ENCODE measurements at places on chromosomes 4 and X.

GRCh38 chr4:184784628-184785257 lies 41.0 kb downstream of the ACSL1 start:
- no peak for DNase-seq

DNA sequence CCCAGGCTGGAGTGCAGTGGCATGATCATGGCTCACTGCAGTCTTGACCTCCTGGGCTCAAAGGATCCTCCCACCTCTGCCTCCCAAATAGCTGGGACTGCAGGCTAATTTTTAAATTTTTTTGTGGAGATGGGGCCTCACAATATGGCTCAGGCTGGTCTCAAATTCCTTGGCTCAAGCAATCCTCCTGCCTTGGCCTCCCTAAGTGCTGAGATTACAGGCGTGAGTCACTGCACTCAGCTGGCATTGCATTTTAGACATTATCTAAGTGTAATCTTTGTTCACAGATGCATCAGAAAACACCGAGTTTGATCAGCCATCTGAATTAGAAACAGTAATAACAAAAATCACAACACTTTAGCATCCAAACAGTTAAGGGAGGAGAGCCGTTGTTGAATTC lies 53.4 kb upstream of the CBR4 start:
- no peak for DNase-seq

- no peak for DNase-seq
Measured at GRCh38 chr4:159266981-159267868, 164.3 kb downstream of the RAPGEF2 start.

- no peak for DNase-seq
Measured at GRCh38 chr4:147863808-147864472, 132.1 kb downstream of the ARHGAP10 start.

GRCh38 chr4:45550766-45551366 lies 573.0 kb downstream of the GABRG1 start:
- no peak for DNase-seq

DNA sequence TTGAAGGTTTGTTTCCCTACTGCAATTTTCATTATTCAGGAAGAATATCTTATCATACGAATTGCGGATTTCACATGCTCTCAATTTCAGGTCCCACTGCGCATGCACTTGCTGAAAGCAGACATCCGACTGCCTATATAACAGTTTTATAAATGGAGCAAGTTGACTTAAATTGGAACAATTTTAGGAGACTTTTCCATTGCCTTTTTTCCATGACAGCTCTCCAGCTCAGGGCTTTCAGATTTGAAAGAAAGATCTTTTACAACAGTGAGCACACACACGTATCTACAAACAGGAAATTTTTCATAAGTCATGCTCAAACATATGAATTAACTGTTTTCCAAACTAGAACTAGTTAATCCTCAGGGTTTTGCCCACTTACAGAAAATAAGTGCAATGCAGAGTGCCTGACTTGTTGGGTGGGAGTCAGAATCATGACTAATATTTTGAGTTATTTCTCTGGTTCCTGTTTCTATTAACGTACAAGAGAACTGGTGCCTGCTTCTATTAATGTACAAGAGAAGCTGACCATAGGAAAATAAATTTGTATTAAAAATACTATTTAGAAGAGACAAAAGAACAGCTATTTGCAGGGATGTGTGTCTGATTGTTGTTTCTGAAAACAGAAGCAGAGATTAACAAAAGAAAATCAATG lies 137.9 kb downstream of the GPC3 start:
- no peak for DNase-seq

GRCh38 chrX:122238801-122239200 lies 945.3 kb upstream of the GRIA3 start:
- DNase-seq = no peak

- DNase-seq = no peak
Measured at GRCh38 chrX:77779695-77780094, 6.3 kb downstream of the ATRX start.

DNA sequence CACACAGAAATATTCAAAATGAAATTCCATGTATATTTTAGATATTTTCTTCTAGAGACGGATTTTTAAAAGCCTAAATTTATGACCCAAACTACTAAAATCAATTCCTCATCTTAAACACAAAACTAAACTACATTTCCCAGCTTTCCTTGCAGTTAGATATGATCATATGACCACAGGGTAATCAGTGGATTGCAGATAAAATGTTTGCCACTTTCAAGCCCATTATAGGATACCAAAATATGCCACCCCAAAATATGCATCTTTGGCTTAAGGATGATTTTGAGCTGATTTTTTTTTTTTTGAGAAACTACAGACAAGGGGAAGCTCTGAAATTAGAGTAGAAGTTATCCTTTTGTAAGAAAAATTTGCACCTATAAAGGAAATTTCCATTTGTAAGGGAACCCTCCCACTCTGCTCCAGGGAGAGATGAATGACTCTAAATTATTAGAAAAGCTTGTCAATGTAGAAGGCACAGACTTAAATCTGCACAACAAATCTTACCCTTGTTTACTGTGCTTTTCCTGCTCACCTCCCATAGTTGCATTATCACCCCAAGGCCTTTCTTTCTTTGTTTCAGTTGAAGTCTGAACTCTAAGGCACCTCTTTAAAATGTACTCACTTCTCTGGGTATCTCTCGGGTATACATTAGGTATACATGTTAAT lies 503.0 kb downstream of the PDHA2 start:
- DNase-seq = no peak

- DNase-seq = no peak
Measured at GRCh38 chr4:13415068-13415785, 68.9 kb downstream of the RAB28 start.

DNA sequence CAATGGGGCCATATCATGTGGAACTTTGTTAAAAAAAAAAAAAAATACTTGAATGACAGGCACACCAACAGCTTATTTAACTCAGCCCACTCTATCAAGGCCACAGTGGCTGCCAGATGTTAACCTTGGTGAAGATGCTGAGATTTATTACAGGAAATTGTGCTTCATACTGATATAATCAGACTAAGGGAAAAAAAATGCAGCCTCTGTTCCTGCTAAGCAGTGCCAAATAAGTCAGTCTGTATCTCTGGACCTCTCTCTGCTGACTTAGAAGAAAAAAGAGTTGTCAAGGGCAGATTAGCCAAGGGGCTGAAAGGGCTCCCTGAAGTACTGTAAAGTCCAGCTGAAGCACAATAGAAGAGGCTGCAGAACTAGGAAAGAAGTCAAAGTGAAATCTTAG lies 677.7 kb upstream of the HTR2C start:
- DNase-seq = no peak

- DNase-seq = no peak
Measured at GRCh38 chr4:59966758-59967157, 1233.4 kb upstream of the ADGRL3 start.

DNA sequence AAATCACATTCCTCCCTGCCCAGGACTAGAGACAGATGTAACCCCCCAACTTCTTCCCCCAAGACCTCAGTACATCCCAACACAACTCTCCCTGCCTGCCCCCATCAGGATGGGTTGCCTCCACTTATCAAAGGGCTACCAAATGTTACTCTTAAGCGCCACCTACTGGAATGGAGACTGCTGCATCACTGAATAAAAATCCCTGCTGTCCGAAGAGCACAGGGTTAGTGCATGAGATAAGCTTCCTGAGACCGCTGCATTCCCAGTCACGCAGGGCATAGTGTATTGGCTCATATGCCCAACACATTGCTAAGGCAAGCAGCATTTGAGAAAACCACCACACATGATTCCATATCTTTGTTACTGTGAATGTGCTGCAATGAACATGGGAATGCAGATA lies 544.5 kb downstream of the PPP4R3C start:
- peak; percentile 3 for DNase-seq

- no peak for DNase-seq
Measured at GRCh38 chr4:139458543-139458942, 4.6 kb downstream of the RAB33B start.

- DNase-seq = no peak
Measured at GRCh38 chr4:6231663-6232165, 31.4 kb upstream of the JAKMIP1 start.

DNA sequence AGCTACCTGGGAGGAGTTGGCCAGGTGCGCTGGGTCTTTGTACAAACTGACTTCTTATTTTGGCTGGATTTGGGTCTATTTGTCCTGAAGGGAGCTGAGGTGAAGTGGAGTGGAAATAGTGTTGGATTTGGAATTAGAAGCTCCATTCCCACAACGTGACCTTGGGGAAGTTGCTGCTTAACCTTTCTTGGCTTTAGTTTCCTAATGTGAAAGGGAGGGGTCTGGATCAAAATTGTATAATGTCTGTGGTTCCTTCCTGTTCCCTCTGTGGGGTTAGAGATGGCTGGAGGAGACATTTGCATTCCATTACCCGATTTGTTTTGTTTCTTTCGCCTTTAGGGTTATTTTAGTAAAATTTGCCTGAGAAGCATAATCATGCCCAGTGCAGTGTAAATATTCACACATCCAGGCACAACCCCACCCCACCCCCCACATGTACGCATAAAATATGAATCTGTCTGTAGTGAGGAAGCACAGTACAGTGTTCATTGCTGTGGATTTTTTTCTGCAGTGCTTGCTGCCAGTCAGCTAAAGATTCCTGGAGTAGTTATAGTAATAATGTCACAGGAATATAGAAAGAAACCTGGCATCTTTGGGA lies 21.5 kb downstream of the JADE1 start:
- DNase-seq = no peak

DNA sequence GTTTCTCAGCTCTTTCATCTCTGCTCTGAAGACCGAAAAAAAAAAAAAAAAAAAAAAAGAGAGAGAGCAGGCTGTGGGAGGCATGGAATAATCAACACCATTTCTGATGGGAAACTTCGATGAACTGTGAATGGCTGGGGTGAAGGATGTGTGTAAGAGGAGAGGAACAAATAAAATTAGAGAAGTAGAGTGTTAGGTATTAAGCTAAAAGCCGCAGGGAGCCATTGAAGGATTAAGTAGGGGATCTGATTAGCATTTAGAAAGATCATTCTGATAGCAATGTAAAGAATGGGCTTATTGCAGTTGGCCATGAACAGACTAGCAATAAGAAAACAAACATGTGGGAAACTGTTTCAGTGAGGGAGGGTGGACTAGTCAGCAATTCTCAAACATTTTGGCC lies 33.6 kb upstream of the JADE1 start:
- DNase-seq = no peak

DNA sequence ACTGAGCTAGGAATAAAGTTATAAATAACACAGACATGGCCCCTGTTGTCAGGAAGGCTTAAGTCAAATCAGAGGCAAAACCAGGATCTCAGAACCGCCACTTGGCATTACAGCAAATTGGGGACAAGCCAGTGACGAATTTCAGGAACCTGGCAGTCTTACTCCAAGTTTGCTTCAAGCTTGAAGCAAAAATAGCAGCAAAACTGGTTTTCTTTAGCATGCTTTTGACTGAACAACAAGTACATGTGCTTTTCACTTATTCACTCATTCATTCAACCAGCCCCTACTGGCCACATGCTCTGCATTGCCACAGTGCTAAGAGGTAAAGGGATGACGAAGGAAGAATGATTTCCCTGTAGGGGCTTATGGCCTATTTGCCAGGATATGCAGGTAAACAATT lies 253.9 kb upstream of the PPARGC1A start:
- DNase-seq = no peak

GRCh38 chr4:168884251-168885124 lies 125.6 kb downstream of the CBR4 start:
- no peak for DNase-seq

DNA sequence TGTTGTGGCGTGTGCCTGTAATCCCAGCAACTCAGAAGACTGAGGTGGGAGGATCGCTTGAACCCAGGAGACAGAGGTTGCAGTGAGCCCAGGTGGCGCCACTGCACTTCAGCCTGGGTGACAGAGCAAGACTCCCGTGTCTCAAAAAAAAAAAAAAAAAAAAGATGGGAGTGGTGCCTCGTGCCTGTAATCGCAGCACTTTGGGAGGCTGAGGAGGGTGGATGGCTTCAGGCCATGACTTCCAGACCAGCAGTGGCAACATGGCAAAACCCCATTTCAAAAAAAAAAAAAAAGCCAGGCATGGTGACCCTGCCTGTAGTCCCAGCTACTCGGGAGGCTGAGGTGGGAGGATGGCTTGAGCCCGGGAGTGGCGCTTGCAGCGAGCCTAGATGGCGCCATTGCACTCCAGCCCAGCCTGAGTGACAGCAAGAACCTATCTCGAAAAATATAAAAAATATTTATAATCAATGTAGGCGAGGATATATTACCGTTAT lies 27.0 kb downstream of the EIF2S3 start:
- no peak for DNase-seq

- DNase-seq = no peak
Measured at GRCh38 chr4:22235698-22236097, 280.2 kb downstream of the ADGRA3 start.

- DNase-seq = no peak
Measured at GRCh38 chr4:155010376-155010775, 198.1 kb upstream of the NPY2R start.

GRCh38 chrX:122869171-122869570 lies 314.9 kb upstream of the GRIA3 start:
- DNase-seq = no peak

DNA sequence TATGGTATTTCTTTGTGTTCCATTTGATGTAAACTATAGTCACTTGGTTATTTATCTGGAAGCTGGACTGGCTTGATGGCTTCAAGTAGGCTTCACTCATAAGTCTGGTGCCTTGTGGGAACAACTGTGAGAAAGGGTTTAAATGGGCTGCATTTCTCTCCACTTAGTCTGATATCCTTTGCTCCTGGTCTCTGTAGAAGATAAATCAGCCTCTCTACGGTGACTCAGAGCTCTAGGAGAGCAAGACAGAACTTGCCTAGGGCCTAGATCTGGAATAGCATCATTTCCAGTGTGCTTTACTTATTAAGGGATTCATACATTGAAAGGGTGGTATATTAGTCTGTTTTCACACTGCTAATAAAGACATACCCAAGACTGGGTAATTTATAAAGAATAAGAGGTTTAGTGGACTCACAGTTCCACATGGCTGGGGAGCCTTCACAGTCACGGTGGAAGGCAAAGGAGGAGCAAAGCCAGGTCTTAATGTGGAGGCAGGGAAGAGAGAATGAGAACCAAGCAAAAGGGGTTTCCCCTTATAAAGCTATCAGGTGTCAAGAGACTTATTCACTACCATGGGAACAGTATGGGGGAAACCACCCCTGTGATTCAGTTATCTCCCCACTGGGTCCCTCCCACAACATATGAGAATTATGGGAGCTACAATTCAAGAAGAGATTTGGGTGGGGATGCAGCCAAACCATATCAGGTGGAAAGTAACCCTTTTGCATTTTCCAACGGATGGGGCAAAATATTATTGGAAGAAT lies 1746.4 kb upstream of the PCDH7 start:
- DNase-seq = no peak

All from fibroblast of skin of left biceps (primary cell).